ENCODE measurements at places on chromosomes 3 and 15.

- DNase-seq: no peak
Observed at GRCh38 chr3:79672075-79672474, 95.7 kb downstream of the ROBO1 start.

GRCh38 chr15:87871258-87871681, 385.3 kb downstream of the NTRK3 start:
- DNase-seq: peak; percentile 6

GRCh38 chr3:47019201-47019600, 39.7 kb downstream of the NBEAL2 start:
- no peak for DNase-seq

DNA sequence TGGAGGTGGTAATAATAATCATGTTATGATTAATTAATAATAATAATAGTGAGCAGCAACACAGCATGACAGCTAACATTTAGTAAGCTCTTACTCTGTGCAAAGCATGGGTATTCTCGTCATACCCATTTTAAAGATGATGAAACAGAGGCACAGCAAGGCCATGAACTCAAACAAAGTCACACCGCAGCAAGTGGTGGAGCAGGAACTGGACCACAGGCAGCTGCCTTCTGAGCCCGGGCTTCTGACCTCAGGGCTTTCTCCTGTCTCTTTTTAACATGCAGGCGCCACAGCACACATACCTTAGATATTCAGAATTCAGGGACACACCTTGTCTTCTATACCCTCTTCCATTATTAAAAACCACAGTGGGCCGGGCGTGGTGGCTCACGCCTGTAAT, 50.7 kb upstream of the SPATA12 start:
- no peak for DNase-seq

GRCh38 chr3:187740421-187741399, 4.6 kb downstream of the BCL6 start:
- peak; percentile 61 for DNase-seq

GRCh38 chr3:31499281-31499680, 33.4 kb upstream of the STT3B start:
- no peak for DNase-seq

DNA sequence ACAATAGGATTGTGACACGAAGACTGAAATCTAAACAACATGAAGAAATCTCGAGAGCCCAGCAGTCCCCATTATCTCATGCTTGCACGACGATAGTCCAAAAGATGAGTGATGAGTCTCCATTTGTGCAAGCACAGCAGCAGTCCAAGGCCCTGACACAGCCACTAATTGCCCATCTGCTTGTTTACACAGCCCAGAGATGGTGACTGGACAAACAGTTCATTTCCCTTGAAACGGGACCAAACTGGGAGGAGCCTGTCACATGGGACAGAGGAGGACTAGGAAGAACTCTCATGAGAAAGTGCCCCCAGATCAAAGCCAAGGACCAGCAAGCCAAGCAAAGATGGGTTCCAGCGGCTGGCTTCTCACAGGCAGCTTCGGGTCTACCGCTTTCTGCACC, 121.0 kb downstream of the GREM1 start:
- peak; percentile 77 for DNase-seq

- DNase-seq: peak; percentile 75
Observed at GRCh38 chr3:149967086-149967685, 3.5 kb downstream of the PFN2 start.

DNA sequence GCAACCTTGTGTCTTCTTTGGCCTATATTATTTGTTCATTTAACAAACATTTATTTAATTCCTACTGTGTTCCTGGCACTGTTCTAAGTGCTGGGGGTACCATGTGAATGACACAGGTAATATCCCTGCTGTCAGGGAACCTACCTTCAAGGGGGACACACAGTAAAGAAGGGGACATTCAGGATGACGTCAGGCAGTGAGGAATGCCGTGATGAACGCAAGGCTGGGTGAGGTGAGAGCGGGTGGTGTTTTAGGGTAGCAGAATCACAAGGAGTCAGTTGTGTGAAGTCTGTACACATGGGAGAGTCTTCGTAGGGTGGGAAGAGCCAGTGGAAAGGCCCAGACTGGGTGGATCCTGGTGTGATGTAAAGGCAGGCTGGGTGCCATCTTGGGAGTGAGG, 1.7 kb upstream of the FAM107A start:
- DNase-seq: no peak

DNA sequence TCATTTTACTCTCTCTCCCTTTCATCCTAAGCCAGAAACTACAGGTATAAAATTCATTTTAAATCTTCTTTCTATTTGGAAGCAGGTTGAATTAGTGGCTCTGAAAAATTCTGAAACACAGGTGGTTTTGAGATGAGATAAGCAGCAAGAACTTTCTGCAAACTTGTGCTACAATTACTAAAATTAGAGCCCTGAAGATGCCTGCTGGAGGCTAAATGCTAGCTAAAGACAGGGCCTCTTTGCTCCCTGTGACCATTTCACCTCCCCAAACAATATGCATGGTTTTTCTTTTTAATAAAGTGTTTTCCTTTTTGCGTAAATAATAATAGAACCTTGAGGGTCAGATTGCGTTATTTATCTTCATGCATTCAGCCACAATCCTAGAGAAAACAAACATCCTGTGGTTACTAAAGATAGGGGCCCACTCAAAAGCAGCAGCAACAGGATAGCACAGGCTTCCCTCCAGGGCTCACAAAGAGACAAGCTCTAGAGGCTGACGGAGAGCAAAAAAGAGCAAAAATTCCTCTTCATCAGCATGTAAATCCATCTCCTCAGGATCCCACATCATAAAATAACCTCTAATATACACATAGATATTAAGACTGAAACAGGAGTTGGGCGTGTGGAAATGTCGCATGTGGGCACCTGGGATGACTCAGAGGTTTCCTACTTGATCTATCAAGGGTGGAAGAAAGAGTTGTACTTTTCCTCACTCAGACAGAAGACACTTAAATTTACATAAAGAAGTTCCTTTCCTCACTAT, 26.5 kb upstream of the CP start:
- DNase-seq: peak; percentile 52

DNA sequence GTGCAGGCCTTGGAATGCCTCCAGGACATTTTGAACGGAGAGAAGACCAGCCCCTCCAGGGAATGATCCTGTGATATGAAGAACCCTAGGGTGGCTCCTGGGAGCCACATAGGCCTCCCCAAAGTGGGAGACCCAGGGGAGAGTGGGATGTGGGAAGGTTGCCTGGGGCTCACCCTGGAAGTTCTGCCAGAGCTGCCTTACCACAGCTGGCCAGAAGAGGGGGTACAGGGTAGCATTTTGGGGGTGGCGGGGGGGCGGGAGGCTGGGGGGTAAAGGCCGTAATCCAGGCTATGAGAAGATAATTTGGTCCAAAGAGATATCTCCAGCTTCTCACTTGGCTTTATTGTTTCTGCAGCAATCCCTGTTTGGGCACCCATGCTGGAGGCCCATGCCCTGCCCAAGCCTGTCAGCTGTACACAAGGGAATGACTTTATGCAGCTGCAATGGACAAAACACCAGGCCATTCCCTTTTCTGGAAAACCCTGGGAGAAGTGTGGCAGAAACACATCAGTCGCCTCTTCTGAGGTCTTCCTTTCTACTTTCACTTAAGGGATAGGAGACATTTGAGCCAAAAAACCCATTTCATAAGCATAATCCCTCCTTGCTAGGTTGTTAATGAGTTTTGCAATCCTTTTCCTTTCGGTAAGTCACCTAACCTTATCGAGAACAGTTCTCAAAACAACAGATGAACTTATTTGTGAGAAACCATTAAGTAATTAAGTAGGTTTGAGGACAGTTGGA, 11.0 kb upstream of the MUSTN1 start:
- peak; percentile 10 for DNase-seq

DNA sequence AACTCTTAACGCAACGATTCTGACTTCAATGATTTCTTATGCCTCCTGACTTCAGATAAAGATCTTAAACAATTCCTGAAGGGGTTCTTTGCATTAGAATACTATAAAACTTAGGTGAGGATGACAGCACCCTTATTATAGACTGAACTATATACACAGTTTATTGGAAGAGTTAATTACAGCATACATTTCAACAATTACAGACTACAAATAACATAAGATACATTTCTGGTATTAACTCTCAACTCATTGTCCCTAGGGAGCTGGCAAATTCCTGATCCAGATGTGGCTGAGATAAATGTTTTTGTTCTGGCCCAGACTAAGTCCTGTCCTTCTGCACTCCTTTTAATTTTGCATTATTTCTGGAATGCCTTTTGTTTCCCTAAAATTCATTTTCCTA, 155.5 kb upstream of the TMC3 start:
- no peak for DNase-seq

- no peak for DNase-seq
Observed at GRCh38 chr3:14154276-14154675, 24.1 kb downstream of the XPC start.

DNA sequence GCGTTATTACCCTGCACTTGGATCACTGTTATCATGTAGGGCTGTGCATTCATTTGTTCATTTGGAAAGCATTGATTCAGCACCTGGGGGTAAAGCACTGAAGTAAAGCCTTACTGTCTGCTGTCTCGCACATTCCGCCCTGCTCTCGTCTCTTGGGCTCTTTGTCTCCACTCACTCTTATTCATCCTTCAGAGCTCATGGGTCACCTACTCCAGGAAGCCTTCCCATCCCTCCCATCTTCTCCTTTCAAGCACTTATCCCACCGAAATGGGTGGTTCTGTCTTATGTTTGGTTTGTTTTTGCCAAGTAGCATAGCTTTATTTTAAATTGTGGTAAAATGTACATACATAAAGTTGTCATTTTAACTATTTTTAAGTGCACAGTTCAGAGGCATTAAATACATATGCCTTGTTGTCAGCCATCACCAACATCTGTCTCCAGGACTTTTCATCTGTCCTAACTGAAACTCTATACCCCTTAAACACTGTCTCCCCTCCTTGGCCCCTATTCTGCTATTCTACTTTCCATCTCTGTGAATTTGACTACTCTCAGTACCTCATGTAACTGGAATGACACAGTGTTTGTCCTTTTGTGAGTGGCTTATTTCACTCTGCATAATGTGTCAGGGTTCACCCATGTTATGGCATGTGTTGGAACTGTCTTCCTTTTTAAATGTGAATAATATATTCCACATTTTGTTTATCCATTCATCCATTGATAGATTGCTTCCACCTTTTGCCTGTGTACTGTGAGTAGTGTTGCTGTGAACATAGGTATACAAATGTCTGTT, 9.3 kb downstream of the DIS3L start:
- no peak for DNase-seq

DNA sequence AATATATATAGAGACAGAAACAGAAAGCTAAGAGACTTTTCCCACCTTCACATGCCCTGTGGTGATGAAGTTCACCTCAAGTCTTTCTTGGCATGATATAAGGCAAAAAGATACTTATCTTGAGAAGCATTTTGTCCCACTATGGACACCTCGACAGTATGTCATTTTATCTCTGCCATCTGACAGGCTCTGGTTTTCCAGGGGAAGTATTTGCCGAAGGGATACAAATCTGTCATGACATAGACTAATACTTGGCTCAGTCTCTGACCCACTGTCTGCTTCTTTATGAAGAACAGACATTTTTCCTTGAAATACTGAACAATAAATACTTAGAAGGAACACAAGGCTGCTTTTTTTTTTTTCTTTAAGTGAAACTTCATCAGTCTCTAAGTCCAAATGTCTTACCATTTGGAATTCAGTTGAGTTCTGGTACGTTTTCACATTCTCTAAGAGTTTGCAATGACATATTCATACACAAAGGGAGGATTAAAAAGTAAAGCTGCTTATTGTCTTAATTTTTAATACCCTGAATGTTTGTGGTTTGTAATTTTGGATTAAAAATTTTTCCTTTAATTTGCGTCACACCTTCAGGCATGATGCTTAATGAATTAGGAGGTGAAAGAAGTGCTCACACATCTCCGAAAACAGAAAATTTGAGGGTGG, 87.8 kb upstream of the LMOD3 start:
- no peak for DNase-seq

DNA sequence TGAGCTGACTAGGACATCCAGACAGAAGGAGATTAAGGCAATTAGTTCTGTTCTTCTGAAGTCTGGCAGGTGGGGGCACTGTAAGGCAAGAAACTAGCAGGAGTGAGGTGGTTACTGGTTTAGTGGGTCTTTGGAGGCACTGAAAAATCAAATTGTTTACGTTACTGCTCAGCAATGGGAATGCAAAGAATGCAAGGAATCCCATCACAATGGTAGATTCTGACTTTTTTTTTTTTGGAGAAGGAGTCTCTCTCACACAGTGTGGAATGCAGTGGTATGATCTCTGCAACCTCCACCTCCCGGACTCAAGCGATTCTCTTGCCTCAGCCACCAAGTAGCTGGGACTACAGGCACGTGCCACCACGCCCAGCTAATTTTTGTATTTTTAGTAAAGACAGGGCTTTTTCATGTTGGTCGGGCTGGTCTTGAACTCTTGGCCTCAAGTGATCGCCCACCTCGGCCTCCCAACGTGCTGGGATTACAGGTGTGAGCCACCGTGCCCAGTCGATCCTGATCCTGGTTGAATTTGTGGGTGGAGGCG, 16.4 kb downstream of the FAM107A start:
- peak; percentile 67 for DNase-seq

GRCh38 chr15:33754242-33754641, 214.1 kb upstream of the CHRM5 start:
- no peak for DNase-seq

Measured in MCF 10A (cell line).